ENCODE measurements at places on chromosomes 1 and 21.

GRCh38 chr1:22057861-22058260 is 5.4 kb downstream of the CDC42 start:
- no peak for DNase-seq

DNA sequence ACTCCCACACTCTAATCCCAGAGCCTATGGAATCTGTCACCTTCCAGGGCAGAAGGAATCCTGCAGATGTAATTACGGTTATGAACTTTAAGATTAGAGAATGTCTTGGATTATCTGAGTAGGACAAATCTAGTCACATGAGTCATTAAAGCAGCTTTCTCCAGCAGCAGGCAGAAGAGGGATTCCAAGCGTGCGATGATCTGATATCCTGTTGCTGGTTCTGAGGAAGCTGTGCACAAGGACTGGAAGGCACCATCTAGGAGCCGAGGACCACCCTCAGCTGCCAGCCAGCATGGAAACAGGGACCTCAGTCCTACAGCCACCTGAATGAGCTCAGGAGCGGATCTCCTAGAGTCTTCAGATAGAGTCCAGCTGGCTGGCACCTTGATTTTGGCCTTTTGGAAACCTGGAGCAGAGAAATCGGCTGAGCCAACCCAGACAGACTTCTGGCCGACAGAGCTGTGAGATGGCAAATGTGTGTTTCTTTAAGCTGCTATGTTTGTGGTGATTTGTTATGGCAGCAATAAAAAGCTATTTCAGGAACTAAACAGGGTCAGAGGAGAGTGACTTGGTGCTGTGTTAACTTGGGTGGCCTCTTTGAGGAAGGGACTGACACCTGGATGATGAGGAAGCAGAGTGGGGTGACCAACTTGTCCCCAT is 34.5 kb downstream of the LRRN2 start:
- DNase-seq = peak; percentile 50

GRCh38 chr1:18110968-18111367 is 3.4 kb downstream of the IGSF21 start:
- no peak for DNase-seq

GRCh38 chr1:153888533-153888932 is 34.2 kb downstream of the GATAD2B start:
- DNase-seq = peak; percentile 16

- DNase-seq = no peak
These were observed 112.0 kb upstream of the LRRC7 start for GRCh38 chr1:69455718-69456117.

DNA sequence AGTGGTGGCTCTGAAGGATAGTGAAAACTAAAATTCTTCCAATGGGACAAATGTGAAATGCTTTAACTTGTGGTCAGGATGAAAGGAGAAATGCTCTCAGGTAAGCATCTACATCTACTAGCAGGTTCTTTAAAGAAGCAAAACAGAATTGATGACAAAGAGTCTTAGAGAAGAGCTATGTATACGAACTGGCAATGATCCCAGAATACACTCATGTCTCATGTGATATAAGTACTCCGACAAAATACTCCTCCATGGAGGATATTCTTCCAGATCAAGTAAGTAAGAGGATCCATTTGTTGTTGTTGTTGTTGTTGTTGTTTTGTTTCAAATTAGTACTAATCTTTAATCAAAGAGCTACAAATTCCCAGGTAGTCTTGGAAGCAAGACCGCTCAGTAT is 174.0 kb upstream of the ATP1B1 start:
- no peak for DNase-seq

- DNase-seq = peak; percentile 97
These were observed at the start of gene SNX7 for GRCh38 chr1:98661544-98662355. Gene SNX7 (plus strand): TSS chr1:98661721. CDS start chr1:98661732, 11 bp downstream.

GRCh38 chr1:17587693-17588047 is 48.2 kb downstream of the ARHGEF10L start:
- DNase-seq = peak; percentile 87

- DNase-seq = no peak
These were observed 35.0 kb downstream of the PARP1 start for GRCh38 chr1:226372885-226373284.

- DNase-seq = no peak
These were observed 14.7 kb downstream of the CACHD1 start for GRCh38 chr1:64484651-64485050.

DNA sequence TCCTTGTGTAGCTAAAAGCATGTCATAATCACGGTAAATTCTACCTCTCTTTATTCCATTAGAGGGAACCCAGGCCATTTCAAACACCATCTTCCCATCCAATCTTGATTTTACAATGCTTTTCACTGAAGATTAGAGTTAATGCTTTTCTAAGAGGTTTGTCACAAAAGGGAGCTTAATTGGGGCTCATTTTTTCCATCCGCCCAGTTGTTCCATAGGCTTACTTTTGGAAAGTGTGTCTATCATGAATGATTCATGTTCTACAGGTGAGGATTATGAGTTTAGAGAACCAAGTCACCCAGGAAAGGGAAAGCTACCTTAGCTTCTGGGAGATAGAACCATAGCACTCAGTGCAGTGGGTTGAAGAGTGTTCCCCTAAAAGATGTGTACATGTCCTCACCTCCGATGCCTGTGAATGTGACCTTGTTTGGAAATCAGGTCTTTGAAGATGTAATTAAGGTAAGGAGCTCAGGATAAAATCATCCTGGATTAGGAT is 286.9 kb upstream of the RUNX1 start:
- no peak for DNase-seq

DNA sequence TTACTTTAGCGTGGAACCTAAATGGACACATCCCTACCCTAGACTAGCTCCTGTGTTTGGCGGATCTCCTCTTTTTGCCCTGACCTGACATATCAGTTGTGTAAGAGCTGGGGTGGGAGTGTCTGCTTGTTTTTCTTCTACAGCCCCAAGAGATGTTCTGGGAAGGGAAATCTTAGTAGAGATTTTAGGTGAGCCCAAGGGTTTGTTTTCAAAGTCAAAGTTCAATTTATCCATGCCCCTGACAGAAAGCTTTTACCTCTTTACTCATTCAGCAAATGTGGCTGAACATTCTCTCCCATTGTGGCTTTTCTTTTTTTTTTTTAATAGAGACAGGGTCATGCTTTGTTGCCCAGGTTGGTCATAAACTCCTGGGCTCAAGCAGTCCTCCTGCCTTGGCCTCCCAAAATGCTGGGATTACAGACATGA is 7.3 kb upstream of the TARS2 start:
- DNase-seq = no peak

DNA sequence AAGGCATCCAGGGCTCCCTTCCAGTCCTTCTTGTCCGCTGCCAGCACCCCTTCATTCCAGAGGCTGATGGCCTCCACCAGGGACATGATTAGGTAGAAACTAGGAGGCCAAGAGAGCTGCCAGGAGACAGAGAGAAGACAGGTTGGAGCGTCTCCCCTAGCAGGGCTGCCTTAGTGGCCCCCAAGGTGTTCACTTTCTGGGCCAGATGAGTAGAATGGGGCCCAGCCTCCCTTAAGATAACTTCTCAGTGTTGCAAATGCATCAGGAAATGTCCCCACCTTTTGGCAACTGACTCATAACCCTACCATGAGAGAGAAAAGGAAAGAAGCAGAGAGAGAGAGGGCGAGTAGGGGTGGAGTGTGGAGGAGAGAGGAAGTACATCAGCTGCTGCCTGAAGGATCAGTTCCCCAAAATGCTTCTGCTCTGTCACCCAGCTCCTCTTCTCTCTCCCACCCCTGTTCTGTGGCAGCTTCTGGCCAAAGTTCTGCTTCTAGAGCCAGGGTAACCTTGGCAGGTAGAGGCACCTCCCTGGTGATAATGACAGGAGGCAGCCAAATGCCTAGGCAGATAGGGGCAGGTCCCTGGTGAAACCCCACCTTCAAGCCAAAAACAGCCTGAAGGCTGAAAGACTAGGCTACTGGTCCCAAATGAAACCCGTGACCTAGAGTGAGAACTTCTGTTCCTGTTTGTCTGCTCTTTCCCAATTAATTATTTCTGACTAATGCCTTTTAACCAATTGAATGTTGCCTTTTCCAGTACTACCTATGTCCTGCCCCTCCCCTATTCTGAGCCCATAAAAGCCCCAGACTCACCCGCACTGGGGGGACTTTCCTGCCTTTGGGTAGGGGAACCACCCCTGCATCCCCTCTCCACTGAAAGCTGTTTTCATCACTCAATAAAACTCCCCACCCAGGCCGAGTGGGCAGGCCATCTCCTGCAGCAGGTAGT is at the start of gene NCF2:
TSS of gene NCF2 (minus strand) at position 216 of the 948 bp plus-strand sequence. CDS start at position 86, 130 bp downstream.
- no peak for DNase-seq

DNA sequence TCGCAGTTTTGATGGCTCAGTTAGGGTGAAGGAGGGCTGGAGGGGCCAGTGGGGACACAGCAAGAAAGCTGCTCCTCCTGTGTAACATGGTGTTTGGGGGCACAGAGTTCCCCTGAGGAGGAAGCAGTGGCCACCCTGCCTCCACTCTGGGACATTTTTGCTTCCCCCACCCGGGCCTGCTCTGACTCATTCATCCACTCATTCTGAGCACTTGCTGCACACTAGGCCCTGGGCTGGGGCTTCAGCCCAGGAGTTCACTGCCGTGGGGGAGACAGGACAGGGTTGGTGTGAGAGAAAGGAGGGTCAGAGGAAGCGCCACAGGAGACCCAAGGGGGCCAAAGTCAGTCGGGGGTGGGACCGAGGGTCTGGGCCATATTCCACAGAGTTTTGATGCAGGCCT is 41.4 kb upstream of the ACOT11 start:
- peak; percentile 73 for DNase-seq

- DNase-seq = no peak
These were observed 54.3 kb upstream of the LGALS8 start for GRCh38 chr1:236469466-236469865.

DNA sequence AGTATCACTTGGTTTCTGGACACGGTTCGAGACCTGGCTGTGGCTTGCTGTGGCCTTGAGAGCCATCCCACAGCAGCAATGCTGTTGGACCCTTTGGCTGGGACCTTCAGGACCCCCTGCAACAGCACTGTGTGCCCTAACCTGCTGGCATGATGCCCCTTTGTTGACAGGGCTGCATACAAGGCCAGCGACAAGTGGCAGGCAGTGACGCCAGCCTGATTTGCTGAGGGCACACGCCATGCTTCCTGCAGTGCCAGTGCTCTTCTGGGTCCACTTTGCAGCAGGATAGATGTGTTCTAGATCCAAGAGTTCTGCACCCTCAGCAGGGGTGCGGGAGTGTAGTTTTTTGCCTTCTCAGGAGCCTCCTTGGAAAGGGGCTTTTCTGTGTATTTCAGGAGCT is 32.8 kb downstream of the COQ8A start:
- DNase-seq = no peak

GRCh38 chr1:218837051-218837450 is 336.6 kb upstream of the LYPLAL1 start:
- no peak for DNase-seq

DNA sequence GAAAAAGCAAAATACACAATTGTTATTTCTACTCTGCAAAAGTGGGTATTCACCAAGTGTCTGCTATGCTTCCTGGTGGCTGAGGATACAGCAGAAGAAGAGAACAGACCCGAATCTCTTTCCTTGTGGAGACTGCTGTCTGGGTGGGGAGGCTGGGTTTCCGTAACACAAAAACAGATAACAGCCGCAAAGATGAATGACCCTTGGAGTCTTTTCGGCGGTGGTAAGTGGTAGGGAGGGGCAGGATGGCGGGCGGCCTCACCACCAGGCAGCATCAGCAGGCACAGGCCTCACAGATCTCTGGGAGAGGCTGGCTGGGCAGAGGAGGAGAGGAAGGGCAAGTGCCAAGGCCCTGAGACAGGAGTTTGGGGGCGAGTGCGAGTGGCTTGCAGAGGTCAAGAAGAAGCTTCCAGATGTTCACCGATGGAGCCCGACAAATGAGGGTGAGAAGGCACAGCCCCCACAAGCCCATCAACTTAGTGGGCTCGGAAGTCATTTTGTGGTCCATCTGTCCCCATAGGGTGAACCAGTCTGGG is 164.2 kb downstream of the RHOU start:
- no peak for DNase-seq

DNA sequence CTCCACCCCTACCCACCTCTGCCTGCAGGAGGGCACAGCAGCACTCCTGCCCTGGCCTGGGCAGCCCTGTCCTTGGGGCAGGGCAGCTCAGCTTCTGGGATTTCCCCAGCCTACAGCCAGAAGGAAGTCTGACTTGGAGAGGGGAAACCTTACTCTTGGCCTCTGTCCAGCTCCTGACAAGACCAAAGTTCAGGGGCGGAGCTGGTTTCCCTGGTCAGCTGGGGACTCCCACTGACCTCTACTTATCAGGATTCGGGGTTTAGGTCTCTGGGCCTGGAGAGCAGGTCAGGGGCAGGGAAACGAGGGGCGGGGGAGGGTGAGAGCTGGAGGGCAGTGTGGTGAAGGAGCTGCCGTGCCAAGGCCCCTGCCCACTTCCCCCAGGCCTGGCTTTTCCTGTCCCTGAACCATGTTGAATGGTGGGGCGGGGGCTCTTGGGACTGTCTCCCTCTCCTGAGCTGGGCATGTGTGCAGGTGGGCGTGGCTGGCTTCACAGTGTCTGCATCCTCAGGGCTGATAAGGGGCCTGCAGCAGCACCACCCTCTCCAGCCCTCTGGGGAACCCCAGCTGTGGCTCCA is 16.8 kb upstream of the ETV3 start:
- no peak for DNase-seq

GRCh38 chr1:60041783-60042182 is 31.8 kb downstream of the C1orf87 start:
- DNase-seq = no peak

DNA sequence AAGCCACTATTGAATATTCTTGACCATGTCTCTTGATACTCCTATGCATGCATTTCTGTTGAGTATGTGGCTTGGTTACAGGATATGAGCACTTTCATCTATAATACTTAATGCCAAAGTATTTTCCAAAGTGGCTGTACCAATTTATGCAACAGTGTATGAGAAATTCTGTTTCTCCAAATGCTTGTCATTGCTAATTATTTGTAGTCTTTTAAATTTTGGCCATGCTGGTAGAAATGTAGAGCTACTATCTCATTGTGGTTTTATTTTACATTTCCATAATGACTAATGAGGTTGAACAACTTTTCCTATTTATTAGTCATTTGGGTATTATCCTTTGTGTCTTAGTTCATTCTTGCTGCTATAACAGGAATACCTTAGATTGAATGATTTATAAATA is 71.4 kb upstream of the TSPAN2 start:
- DNase-seq = no peak

DNA sequence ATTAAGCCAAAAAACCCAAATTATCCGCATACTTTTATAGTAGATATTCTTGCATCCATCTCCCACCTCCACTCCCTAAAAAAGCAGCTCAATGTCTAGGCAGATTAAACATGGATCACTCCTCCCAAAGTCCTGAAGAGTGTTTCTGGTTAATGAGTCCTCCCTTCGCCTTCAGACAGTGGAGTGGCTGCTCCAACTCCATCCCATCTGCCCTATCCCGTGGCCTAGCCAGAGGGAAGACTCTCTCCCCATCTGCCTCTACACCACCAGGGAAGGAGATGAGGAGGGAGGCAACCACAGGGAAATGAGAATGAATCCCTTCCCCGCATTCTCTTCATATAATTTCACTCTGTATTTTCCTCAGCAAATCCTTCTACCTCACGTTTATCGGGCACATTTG is 103.8 kb downstream of the SLC45A1 start:
- DNase-seq = peak; percentile 42

DNA sequence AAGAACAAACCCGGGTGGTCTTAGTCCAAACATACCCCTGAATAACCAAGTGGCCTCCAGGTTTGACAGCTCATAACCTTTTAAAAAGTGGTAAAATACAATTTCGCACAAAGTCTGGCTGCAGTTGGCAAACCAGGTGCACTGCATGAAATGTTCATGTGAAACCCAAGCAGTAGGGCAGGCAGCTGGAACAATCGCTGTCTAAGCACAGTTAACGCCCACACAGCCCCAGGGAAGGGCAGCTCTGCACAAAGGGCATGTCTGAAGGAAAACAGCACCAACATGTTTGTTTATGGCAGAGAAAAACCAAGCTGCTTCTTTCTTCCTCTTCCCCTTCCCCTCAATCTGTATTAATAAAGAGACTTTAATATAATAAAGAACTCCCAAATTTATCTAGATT is 49.5 kb downstream of the KIAA1614 start:
- DNase-seq = no peak

Measured in AG20443 (cell line).